Fibroblast of skin of right quadriceps (primary cell): ENCODE measurements at places on chromosomes 6 and 20.

DNA sequence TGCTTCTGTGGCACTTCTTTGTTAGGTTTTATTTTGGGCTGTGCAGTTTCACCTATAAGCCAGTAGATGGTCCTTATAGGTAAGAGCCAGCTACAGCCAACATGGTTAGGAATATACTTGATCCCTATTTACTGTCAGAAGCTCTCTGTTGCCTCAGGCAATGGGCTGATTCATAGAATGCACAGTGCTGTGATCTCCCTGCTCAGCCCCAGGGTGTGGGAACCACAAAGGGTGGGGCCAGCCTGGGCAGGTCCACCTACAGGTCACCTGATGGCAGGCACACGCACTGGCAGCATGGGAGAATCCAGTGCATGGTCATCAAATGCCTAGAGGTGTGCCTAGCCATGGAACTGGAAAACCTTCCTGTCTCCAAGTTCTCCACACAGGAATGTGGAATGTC lies 191.9 kb downstream of the MOXD1 start:
- DNase-seq, result no peak

- DNase-seq, result no peak
Observed at GRCh38 chr20:39066471-39067242, 104.5 kb downstream of the DHX35 start.

DNA sequence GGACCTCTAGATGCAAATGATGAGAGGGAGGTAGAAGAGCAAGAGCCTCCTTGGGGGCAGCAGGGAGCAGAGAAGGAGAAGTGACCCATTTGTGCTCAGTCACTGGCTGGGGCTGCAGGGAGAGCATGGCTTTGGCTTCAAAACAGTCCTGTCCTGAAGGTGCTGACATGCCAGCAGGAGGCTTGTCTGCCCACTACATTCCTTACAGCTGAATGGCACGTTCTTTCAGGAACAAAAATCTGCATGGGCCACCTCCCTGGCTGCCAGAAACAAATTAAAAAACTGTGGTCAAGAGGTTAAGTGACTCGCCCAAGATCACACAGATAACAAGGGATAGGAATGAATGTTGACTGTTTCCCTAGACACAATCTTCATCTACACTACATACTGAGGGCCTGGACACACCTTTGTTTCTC lies 188.8 kb downstream of the HIVEP2 start:
- peak; percentile 78 for DNase-seq

DNA sequence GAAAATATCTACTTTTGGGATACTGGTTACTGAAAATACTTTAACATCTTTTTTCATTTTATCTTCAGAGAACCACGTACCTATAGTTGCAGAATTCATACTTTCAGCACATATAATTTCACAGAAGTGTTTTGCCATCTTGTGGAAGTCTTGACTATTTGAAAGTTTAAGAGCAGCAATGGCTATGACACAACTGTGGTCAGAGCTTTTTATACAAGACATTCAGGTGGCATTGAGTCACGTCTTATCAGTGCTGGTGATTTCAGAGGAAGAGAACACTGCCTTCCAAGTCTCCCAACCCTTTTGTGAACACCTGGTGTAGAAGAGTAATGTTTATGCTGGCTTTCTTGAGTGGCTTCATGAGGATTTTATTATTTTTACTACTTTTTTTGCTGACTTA lies 171.6 kb downstream of the ARID1B start:
- peak; percentile 61 for DNase-seq

- no peak for DNase-seq
Observed at GRCh38 chr20:58577139-58577806, 62.1 kb upstream of the APCDD1L start.

GRCh38 chr20:60510356-60510755 lies 552.1 kb downstream of the CDH26 start:
- no peak for DNase-seq

DNA sequence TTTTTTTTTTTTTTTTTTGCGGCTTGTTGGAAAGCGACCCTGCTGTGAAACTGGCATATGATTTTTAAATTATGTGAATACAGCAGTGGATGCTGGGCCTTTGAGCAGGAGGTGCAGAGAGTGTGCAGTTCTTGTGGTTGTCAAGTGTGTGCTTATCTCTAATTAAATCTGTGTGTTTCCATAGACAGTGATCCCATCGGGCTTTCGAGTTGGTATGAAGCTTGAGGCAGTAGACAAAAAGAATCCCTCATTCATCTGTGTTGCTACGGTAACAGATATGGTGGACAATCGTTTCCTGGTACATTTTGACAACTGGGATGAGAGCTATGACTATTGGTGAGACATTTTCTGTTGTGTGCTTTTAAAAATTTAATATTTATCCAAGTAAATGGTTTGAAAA lies 52.4 kb downstream of the L3MBTL3 start:
- peak; percentile 15 for DNase-seq

DNA sequence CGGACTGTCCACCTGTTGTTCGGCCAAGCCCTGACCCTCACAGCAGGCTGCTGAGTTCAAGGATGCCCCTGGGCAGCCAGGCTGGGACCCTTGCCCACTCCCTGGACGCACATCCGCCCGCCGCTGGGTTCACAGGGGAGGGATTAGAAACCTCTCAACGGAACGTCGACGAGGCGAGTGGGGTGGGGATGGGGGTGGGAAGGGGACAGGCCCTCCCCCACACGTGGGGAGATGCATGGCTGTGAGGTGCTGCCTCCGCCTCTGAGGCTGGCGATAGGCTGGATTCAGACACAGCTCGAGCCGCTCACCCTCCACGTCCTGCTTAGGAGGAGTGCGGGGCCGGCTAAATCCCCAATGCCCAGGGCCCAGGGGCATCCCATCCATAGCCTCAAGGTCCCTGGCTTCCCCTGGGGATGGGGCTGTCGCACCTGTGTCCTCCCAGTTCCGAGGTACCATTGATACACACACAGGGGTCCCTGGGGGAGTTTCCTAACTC lies 90.6 kb upstream of the BHLHE23 start:
- no peak for DNase-seq

DNA sequence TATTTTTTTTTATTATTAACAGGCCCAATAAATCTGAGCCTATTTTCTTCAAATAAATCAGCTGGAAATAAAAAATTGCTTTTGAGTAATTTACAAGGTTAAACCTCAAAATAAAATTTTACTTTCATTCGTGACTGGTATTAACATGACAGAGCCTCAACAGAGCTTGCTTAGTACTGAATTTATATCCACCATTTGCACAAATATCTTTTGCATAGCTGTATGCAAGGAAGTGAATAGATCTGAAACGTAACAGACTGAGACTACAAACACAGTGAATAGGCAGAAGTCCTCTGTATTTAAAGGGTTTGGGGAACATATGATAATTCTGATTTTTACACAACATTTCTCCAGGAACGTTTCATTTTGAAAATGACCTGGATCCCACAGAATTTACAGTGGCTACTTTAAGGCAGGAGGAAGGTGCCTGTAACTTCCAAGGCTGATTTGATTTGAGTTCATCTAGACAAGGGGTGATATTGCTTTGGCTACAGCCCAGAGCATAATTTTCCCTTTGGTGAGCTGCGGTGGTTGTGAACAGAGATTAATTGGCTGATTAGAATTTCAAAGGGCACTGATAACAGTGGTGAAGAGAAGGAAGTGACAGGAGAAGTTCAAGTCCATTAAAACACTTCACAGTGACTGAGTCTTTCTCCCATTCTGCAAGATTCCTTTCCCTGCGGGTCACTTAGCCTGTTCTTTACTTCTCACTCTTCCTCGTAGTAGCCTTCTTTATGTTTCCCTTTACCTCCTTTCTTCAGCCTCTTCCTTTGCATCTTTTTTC lies 121.2 kb upstream of the SASH1 start:
- no peak for DNase-seq

GRCh38 chr6:130932921-130933320 lies 105.7 kb downstream of the SMLR1 start:
- DNase-seq, result no peak

- no peak for DNase-seq
Observed at GRCh38 chr6:156879186-156879585, 102.0 kb downstream of the ARID1B start.

GRCh38 chr6:128337619-128338018 lies 182.8 kb downstream of the PTPRK start:
- DNase-seq, result no peak

DNA sequence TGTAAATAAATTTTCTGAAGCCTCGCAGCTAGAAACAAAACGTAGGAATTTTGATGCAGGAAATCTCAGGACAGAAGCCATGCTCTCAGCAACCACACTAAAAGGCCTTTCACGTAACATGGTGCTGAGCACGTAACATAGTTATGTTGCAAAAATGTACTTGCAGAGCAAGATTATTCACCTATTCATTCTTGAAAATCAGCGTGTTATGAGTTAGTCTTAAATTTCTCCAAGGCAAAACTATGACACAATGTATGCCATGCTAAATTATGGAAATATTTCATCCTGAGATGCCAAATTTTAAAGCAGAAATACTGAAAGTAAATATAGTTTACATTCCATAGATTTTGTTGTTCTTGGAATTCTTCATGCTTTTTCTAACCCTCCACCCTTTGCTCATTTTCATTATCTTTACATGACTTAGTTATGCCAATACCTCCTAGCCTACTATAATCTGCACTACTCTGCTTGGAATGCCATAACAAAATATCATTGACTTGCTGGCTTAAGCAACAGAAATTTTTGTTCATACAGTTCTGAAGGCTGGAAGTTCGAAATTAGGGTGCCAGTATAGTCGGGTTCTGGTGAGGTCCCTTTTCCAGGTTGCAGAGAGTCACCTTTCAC lies 179.8 kb upstream of the BMP5 start:
- DNase-seq, result no peak

- DNase-seq, result no peak
Observed at GRCh38 chr6:3944246-3944645, 95.1 kb downstream of the FAM50B start.

GRCh38 chr20:3227506-3227905 lies 11.5 kb downstream of the SLC4A11 start:
- no peak for DNase-seq

DNA sequence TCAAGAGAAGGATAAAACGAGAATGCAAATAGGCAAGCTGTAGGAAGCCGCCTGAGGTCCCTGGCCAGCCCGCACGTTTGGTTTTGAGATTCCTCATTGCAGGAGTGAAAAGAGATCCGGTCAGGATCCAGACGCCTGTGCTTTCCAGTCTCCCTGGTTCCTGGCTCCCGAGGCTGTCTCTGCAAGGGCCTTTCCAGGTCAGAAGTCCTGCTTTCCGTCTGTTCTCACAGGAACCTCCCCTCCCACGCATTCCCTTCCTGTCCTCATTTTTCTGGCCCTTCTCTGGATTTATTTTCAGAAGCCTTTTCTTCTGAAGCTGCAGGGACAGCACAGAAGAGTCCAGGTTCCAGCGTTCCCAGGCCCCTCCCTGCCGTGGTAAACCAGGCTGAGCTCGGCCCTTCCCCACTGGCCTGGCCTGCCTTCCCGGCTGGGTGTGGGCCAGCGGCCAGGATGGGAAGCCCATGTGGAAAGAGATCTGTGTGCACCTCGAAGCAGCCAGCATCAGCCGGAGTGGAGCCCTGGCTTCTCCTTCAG lies 54.0 kb downstream of the TMEM242 start:
- DNase-seq, result peak; percentile 15

- DNase-seq, result no peak
Observed at GRCh38 chr6:28764014-28764723, 159.6 kb downstream of the TRIM27 start.

DNA sequence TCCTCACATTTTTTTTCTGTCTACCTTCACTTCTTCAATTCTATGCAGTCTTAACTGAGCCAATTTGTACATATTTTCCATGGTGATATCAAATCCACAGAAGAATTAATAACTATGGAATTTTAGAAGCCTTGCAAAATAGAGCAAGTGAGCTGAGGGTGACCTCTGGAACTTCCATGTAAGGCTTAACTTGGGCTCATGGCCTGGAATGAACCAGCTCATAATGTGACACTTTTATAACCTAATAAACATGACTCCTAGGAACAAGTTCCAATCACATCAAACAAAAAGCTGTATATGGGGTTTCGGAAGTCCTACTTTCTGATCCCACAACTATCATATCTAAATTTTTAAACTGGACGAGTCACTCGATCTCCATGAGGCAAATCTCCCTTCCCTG lies 232.4 kb downstream of the FOXA2 start:
- no peak for DNase-seq

GRCh38 chr20:38863024-38863851 lies 57.7 kb downstream of the PPP1R16B start:
- DNase-seq, result no peak

DNA sequence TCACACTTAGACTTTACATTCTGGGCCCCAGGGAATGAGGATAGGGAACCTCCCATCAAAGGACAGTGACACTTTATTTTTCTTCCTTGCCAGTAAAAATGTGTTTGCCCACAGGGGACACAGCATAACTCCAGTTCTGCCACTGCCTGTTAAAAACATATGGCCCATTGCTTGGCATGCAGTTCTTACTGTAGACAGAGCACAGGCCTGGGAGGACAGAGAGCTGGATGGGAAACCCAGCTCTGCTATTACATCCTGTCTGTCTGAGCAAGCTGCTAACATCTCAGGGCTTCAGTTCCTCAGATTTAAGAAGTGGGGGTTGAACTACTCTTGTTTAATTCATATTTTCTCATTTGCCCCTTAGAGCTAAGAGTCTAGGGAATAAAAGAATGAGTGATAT lies 120.2 kb downstream of the AKAP7 start:
- no peak for DNase-seq

GRCh38 chr20:50022676-50023075 lies 39.9 kb downstream of the SNAI1 start:
- DNase-seq, result no peak

- no peak for DNase-seq
Observed at GRCh38 chr6:149905911-149906371, 8.0 kb upstream of the RAET1E start.

DNA sequence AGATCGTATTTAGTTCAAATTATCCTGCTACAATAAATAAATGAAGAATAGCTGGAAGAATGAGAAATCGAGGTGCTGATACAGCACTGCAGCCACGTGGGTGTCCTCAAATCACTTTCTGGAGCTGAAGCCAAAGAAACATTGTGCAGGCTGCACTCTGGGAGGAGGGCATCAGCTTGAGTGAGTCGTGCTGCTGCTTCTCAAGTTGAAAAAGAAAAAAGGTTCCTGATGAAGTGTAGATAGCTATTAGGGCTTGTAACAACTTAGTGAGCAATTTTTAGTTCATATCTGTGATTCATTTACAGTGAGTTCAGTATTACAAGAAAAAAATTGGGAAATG lies 40.5 kb downstream of the DSE start:
- peak; percentile 66 for DNase-seq

- DNase-seq, result peak; percentile 89
Observed at GRCh38 chr6:15062516-15063252, 183.2 kb upstream of the JARID2 start.

DNA sequence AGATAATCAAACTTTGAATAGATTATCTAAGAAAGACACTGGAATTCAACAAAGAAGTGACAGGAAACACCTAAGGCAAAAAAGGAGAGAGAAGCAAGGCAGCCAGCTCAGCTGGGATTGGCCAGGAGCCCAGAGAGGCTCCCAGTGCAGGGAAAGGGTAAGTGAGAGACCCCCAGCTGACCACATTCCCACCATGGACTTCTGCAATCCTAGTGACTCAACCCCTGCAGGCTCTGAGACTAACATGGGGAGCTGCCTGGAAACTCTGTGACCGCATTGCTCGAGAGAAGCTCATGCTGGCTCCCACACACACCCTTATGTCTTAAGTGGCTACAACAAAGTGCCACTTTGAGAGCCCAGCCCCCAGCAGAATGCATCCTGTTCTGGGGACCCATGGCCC lies 215.1 kb downstream of the PACRG start:
- DNase-seq, result peak; percentile 87

- DNase-seq, result no peak
Observed at GRCh38 chr20:24620937-24621519, 151.6 kb downstream of the SYNDIG1 start.
